Umbilical cord (tissue), 2 donors: ENCODE measurements at places on chromosomes 5 and 9. TPM values are rescaled to one million over a fixed set of nuclear protein-coding genes. Genes with fewer than 3 reads are reported as not detected.

Gene BAAT
- total RNA-seq, result 1.2 TPM

- no peak for DNase-seq
Measured at GRCh38 chr9:34929506-34930102, 28.5 kb upstream of the PHF24 start.

GRCh38 chr9:89734600-89735041, 129.8 kb downstream of the GADD45G start:
- DNase-seq, result no peak

GRCh38 chr5:109563189-109563588, 126.5 kb upstream of the MAN2A1 start:
- DNase-seq, result no peak

DNA sequence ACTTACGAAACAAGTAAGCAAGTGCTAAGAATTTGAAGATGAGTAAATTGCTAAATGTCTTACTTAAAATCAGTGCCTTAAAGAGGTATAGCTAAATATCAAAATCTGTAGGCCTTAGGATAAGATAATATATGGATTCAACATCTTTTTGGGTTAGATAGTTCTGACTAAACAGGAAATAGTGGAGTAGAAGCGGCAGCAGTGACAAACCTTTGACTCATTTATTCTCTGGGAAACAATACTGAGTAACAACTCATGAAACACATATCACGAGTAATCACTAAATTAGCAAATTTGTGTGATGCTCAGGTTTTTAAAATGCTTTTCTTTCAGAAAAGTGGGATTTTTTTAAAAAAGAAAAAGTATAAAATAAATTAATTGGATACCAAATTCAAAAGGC, 762.1 kb upstream of the TYRP1 start:
- DNase-seq, result no peak

DNA sequence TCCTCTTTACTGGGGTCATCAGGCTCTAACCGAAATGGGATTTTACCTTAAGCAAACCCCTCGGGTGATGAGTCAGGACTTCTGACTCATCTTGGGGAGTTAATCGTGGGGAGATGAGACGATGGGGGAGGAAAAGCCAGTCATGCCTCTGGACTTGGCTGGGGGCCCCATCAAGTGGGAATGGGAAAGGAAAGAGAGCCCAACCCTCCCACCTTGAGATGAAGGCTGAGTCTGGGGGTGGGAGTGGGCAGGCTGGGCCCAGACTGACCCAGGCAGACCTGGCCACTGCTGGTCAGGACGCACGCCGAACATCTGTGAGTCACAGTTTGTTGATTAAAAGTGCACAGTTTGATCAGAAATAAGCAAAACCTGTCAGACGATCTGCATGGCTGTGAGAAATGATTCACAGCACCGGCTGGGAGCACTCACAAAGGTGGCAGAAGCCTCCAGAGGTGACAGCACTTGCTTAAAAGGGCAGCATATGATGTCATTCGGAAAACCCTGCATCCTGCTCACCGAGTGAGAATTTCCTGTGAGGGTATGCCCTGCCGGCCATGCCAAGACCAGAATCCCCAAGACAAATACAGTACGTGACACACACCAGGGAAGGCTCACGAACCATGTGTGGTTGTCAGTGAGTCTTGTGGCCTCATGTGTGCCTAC, 50.0 kb upstream of the SLC25A51 start:
- DNase-seq, result peak; percentile 58

- DNase-seq, result no peak
Measured at GRCh38 chr5:139049780-139050179, 148.4 kb downstream of the SIL1 start.

GRCh38 chr5:116766470-116766947, 191.9 kb upstream of the SEMA6A start:
- DNase-seq, result peak; percentile 41

- no peak for DNase-seq
Measured at GRCh38 chr5:55714339-55714738, 2.2 kb upstream of the SLC38A9 start.

Gene F12
- total RNA-seq, result not detected

Gene OLFML2A
- 9.6 TPM for total RNA-seq

DNA sequence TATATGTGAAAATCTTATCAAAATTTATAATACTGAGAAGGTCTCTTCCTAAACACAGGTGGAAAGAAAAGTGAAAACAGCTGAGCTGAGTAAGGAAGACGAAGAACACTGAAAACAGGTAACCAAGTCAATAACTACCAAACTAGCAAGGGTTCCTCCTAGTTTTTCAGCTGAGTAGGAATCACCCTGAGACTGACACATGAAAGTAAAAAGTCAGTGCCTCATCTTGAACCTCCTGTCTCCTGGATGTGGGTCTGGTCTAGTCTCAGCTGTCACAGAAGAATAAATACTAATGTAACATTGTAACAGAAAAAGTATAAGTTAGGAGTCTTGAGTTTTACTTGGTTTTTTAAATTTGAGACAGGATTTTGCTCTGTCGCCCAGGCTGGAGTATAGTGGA, 121.0 kb downstream of the MEF2C start:
- no peak for DNase-seq

DNA sequence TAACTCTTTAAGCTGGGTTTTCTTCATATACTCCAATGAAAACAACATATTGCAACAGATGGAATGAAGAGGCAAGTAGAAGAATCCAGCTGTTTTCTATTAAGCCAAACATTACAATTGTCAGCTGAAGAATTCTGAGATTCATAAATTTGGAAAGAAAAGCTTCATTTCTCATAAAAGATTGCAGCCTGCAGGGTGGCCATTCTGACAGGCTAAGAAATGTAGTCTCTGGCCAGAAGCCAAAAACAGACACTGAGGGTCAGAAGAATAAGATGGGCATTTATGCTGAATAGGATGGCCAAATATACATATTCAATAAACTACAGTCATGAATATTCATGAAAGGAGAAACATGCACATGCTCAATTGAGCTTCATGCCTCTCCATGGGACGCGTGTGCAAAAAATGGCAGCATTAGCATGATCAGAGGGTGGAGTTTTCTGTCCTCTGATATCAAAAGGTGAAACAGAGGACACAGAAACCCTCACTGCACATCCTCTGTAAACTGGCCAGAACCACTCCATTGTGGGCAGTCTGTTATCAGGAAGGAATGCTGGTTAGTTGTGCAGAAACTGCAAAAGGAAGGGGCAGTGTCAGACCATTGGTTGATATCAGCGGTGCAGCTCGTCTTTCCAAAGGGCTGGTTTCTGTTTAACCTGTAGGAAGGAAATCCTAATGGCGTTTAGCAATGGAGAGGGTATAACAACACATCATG, 50.2 kb downstream of the FXN start:
- peak; percentile 85 for DNase-seq

GRCh38 chr9:113542741-113543140, 79.2 kb downstream of the RGS3 start:
- no peak for DNase-seq

DNA sequence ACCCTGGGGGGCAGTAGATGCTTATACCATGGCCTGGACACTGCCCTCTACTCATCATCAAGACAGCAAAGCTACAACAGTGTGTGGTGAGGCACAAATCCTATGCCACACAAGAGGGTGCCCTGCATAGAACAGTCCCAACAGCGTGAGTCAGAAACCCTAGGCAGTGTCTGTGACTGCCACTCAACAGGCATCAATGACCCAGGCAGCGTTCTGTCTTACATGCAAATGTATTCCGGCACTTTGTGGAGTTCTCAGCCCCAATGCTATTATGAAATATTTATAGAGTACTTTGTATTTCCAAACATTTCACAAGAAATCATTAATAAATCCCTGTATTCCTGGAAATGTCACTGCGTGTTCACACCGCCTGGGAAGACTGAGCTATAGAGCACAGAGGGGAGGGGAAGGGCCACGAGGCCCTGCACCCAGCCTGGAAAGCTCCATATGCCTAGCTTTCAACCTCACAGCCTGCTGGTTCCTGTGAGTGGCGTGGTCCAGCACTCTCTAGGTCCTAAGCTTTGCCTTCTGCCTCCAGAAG, 77.7 kb downstream of the NIPSNAP3B start:
- DNase-seq, result no peak

DNA sequence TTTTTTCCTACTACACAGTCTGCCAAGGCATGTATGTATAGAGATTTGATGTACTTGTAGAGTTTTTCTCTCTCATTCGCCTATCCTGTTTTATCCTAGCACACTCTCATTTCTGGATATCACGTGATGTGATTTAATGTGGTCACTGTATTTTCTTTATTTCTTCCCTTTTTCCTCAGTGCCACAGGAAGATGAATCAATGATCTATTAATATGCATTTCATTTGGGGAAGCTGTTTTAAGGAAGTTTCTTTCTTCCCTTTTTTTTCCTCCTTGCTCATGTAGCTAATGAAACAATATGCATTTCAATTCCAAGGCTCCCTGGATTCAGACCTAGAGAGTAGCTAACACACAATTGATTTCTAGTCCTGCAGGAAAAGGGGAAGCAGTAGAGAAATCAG, 506.3 kb upstream of the WWC1 start:
- DNase-seq, result peak; percentile 17

DNA sequence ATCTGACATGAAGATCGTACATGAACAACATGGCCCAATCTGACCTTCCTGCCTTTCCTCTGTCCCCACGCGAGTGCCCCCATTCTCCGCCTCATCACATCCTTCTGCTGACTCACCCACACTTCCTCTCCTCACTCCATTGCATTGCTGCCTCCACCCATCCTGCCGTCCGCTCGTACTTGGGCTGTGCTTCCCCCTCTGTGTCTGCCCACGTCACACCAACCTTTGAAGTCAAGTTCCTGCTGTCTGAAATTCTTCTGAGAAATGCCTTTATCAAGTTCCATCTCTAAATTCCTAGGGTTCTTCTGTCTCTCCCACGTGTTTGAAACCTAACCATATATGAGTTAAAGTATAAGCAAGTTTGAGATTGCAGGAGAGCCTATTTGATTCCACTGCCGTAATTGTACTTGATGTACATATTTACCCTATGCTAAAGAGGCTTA, 18.0 kb upstream of the STARD4 start:
- DNase-seq, result peak; percentile 81

Gene BHMT2
- total RNA-seq, result 18.3 TPM

GRCh38 chr9:92740009-92740408, 24.6 kb downstream of the BICD2 start:
- DNase-seq, result peak; percentile 37

DNA sequence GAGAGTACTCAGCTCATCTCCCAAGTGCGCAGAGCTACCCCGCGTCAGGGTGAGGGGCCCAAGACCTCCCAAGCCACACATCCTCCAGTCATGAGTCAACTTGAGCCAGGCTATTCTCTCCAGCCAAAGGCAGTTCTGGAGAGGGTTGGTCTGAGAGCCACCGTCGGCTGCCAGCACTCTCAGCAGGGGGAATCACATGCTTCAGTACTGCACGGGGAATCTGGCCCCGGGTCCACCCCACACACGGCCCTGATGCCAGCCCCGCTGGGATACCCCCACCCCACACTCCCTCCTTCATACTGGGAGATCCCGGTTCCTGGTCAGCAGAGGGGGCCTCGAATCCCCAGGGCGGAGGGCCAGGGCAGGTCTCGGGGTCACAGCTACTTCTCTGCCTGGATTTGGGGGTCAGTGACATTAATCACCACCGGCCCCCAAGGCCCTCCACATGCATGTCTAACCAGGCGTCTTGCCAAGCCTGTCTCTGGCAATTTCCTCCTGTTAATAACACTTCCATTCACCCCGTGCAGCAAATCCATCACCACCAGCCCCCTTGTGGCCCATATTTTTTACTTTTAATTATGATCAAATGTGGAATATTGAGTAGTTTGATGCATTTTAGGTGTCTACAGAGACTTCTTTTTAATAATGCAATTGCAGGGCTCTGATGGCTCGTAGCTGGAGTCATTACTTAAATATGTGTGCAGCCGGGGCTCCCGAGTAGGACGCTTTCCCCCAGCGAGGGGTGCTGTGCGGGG, 102.9 kb upstream of the PPP1R26 start:
- peak; percentile 3 for DNase-seq

GRCh38 chr5:124736082-124736804, 10.2 kb downstream of the ZNF608 start:
- DNase-seq, result no peak

- no peak for DNase-seq
Measured at GRCh38 chr5:53017383-53017782, 28.2 kb downstream of the ITGA2 start.

Gene IFNA21
- total RNA-seq, result 18.5 TPM

DNA sequence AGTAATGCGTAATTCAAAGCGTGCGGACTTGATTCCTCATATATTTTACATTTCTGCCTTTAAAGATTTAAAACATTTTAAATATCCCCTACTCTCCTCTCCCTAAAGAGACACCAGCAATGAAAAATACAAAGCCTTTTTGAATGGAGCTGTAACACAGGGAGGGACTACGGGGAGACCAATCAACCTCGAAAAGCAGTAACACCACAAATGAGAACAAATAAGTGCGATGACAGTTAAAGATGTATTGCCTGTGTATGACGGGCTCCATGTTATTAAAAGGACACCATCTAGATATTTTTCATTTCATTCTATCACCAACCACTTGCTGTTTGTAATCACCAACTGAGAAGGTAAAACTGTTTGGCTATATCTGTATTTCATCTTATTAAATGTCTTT, 230.3 kb upstream of the TBCA start:
- DNase-seq, result no peak

GRCh38 chr9:4590430-4591122, 71.5 kb upstream of the PLPP6 start:
- no peak for DNase-seq

DNA sequence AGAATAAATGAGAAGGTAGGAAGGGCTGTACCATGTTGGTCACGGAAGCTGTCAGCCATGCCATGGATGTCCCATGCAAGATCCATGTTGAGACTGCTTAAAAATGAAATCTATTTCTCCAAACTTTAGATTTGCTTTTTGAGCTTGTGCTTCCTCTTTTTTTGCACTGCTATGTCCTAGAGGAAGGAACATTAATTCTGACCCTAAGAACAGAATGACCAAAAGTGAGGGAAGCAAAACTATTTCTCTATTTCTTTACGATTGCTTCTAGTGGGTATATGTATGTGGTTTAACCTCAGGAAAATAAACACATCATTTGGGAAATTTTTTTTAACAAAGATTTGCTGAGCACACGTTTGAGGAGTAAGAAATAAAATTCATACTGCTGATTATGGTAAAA, 84.6 kb downstream of the USP20 start:
- no peak for DNase-seq

Gene TSLP
- total RNA-seq, result 7.0 TPM

Gene SMIM3
- 59.5 TPM for total RNA-seq

Gene CENPH
- total RNA-seq, result 7.0 TPM
